ENCODE measurements at places on chromosomes 16 and 17.

GRCh38 chr17:39678340-39679116, 9.3 kb downstream of the PGAP3 start:
- no peak for DNase-seq

DNA sequence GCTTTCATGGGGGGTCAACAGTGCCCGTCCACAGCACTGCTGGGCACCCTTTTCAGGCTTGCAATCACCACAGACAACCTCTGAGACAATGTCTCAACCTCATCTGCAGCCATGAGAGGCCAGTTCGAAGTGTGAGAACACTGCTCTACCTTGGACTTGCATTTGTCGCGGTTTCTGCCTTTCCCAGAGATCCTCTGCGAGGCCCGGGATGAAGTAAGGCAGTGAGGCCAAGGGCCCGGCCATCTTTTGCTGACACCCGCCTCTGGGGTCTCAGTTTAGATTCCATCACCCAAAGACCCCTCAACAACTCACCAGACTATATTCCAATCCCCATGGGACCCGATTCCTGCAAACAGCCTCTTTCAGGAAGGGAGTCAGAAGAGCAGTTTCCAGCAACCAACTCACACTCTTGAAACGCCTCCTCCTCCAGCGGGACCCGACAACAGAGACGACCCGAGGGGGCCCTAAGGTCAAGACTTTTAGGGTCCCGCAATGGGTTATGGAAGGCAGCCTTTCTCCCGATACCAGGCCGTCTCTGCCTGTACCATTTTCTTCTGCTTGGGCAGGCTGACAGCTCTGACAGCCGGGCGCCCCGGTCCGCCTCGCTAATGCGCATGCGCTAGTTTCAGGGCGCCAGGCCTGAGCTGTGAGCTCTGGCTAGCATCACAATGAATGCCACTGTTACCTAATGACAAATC, 576.0 kb downstream of the KCNJ18 start:
- DNase-seq = no peak

DNA sequence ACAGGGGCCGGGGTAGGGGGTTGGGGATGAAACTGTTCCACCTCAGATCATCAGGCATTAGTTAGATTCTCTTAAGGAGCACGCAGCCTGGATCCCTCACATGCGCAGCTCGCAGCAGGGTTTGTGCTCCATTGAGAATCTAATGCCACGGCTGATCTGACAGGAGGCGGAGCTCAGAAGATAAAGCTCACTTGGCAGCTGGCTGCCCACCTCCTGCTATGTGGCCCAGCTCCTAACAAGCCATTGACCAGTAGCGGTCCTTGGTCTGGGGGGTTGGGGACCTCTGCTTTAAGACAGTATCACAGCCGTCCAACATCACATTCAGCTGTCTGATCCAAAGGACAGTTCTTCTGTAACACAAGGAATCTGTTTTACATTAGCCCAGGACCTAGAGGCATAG, 62.5 kb downstream of the SLC39A11 start:
- DNase-seq = no peak

DNA sequence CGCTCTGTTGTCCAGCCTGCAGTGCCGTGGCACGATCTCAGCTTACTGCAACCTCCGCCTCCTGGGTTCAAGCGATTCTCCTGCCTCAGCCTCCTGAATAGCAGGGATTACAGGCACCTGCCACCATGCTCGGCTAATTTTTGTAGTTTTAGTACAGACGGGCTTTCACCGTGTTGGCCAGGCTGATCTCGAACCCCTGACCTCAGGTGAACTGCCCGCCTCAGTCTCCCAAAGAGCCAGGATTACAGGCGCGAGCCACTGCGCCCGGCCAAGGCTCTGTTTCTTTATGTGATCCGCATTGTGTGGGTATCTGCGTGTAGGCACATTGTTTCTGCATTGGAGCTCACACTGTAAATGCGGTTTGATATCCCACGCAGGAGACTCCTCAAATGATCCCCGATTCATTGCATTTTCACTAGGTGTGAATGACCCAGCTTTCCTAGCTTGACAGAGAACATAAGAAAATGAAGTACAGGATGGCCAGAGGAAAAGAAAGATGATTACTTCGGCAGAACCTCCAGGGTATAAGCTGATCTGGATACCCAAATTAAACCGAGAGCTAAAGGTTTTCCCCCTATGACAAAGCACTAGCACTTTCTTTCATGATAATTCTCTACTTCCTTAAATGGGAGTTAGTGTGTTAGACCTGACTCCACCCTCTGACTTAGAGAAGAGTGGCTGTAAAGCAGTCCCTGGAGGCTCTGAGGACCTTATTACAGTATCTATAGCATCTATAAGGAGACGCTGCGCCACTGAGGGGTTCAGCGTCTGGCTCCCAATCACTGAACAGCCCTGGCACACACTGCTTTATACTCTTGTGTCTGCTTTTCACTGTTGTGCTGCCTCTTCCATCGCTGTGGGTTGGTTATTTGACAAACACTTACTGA, 17.3 kb downstream of the COTL1 start:
- no peak for DNase-seq

DNA sequence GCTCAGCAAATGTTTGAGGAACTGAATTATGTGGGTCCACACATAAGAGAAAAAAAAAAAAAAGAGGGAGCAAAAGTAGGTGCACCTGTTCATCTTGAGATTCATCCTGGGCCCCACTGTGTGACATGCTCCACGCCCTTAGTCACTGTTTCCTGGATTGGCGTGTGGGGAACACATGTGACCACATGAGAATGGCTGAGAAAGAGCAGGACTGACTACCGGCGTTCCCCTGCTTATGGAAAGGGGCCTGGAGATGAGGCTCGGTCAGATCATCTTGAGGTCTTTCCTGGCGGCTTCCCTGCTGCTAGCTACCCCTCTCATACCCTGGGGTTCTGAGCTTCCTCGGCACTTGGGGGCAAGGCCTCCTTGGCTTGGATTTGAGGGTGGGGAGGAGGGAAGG, 3.9 kb downstream of the DEXI start:
- no peak for DNase-seq

GRCh38 chr17:80109066-80109660, 7.8 kb downstream of the GAA start:
- no peak for DNase-seq

GRCh38 chr16:83185902-83186301, 559.1 kb downstream of the CDH13 start:
- no peak for DNase-seq

GRCh38 chr17:67011527-67012175, 32.7 kb upstream of the CACNG1 start:
- DNase-seq = no peak
